ENCODE measurements at places on chromosomes 3 and 15.
A peak's percentile ranks its signal among the peaks of the same experiment; 100 is the strongest.

DNA sequence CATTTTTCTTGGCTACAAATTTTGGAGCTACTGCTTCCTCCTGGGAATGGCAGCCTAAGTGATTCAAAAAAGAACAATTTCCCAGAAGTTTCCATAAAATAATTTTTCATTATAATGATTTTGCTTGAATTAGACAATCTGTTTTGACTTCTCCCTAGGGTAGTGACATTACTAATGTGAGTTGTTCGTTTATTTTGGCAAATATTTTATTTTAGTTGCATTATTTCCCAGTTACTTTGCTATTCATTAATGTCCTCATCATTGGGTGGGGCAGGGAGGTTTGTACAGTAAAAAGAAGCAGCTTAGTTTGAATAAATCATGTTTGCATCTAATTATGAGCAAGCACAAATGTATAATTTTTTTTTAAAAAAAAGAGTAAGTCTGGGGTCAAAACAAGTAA is 686.6 kb downstream of the ROBO2 start:
- no peak for ATAC-seq

- ATAC-seq: no peak
These were observed 52.1 kb upstream of the TAMM41 start for GRCh38 chr3:11898611-11899325.

DNA sequence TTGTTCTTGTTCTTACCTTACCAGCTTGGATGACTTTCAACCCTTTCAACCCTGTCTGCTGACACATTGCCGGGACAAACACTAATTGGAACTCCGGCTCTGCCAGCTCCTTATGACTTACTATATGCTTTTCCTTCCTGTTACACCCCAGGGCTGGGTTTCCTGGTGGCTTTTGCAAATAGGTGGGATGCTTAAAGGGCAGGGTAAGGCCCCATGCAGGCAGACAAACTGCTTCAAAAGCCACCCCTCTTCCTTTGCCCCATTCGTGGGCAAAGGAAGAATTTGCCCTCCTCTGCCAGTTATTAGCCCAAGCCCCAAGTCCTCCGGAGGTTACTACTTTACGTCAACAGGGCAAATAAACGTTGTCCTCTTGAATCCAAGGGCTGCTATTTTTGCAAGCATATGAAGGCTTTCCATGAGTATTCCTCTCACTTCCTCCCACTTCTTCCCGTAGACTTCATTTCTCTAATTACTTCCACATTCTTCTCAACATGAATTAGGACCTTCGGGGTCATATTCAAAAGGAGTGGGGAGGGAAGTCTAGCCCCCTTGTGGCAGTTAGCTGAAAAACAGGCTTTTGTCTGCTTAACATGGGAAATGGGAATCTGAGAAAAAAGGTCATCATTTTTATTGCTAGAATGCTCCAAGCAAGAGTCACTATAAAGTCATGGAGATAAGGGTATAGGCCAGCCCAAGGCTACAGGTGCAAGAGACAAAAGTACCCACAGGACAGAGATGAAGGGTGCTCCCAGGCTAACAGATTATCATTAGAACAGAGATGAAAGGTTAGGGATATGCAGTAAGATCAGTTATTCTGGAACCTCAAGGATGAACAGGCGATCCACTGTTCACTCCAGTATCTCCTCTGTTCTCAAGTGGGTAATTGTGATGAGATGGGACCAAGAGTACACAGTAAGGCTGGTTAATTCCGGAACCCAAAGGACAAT is 56.3 kb upstream of the FSTL1 start:
- peak; percentile 68 for ATAC-seq

DNA sequence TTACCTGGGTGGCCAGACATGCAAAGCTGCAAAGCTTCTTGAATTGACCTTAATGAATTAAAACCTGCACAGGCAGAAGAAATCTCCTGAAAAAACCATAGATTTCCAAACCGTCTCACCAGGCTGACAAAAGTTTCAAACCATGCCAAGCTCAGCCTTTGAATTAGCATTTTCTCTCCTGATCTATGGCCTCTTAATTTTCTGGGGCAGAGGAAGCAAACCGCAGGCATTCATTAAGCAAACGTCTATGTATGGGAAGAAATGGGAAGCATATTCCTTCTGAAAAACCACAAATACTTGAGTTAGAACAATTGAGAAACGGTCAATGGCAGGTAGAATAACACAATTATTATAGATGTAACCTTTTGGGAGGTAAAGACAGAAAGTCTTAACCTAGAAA is 500.2 kb upstream of the NR2F2 start:
- no peak for ATAC-seq

DNA sequence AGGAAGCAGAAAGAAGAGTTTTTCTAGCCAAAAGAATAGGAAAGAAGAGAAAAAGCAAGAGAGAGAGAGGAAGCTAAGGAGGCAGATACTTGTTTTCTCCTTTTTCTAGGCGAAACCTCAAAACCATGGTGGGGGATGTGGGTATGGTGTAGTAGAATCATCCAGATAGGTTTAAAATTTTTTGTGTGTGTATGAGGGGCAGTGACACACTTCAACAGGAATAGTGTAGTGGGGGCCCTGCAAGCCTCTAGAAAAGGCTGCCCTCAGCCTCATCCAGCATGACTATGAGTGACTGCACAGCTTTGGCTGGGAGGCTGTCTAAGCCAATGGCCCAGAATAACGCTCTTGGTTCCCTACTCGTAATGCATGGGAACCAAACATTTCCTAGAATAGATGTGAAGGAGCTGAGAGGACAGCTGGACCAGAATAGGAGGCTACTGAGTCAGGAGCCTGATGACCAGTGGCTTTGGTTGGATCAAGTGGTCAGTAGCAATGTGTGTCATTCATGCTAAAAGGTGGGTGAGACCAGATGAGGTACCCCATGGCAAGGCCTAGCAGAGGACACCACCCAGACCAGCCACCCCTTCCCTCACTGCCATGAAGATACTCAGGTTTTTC is 24.4 kb downstream of the MOBP start:
- no peak for ATAC-seq

DNA sequence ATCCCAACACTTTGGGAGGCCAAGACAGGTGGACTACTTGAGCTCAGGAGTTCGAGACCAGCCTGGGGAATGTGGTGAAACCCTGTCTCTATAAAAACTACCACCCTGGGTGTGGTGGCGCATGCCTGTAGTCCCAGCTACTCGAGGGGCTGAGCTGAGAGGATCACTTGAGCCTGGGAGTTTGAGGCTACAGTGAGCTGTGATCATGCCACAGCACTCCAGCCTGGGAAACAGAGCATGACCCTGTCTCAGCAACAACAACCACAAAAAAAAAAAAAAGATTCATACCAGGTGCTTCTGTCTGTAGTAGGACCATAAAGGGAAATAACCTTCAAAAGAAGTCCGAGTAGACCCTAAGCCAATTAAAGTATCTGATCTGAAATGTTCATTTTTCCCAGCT is 94.5 kb downstream of the SERPINI1 start:
- ATAC-seq: no peak

DNA sequence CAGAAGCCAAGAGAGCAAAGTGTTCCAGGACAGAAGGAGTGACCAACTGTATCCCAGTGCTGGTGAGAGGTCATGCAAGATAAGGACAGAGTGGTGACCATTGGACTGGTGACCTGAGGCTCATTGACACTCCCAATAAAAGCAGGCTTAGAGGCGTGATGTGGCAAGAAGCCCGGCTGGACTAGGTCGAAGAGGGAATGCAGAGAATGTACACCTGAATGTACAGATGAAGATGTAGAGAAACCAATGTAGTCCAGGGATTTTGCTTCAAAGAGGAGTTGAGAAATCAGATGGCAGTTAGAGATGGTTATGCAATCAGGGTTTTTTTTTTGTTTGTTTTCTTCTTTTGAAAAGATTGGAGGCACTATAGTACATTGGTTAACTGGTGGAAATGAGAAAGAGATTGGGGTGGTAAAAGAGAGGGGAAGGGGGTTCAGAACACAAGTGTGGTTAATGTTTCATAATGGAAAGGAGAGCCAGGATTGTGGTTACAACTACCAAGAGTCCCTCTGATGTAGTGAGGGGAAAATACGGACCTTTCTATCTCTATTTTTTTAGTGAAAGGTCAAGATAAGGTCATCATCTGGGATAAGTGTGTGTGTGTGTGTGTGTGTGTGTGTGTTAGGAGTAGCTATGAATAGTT is 23.3 kb downstream of the ST3GAL6 start:
- ATAC-seq: no peak

DNA sequence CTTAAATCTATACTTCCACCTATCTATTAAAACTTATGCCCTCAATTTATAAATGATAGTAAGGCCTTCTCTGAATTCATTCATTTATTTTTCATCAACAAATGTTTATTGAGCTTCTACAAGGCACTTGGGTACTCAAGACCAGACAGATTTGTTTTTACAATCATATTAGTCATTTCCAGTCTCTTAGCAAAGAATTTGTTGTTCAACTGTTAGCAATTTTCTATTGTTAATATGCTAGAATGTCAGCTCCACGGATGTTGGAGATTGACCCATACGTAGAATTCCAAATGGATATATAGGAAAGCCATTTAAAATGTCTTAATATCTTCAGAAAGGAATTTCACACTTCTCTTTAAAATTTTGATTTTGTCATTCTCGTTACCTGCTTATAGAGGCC is 36.7 kb downstream of the ZBTB38 start:
- no peak for ATAC-seq

DNA sequence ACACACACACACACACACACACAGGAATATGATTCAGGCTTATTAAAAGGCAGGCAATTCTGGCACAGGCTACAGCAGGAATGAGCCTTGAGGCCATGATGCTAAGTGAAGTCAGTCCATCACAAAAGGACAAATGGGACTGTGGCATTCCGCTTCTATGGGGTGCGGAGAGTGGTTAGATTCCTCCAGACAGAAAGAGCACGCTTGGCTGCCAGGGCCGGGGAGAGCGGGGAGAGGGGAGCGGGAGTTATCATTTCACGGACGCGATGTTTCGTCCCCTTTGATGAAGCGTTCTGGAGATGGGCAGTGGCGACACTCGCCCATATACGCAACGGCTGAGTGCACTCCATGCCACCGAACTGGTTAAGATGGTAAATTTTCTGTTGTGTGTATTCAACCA is 58.5 kb upstream of the FAM174B start:
- peak; percentile 64 for ATAC-seq

- no peak for ATAC-seq
These were observed 111.2 kb downstream of the CHSY1 start for GRCh38 chr15:101140697-101141065.

GRCh38 chr15:68278595-68279405 is 1.3 kb downstream of the FEM1B start:
- ATAC-seq: peak; percentile 10

- peak; percentile 63 for ATAC-seq
These were observed 56.3 kb downstream of the BDH1 start for GRCh38 chr3:197499427-197499826.

- ATAC-seq: no peak
These were observed 417.4 kb downstream of the MECOM start for GRCh38 chr3:169246158-169246557.

DNA sequence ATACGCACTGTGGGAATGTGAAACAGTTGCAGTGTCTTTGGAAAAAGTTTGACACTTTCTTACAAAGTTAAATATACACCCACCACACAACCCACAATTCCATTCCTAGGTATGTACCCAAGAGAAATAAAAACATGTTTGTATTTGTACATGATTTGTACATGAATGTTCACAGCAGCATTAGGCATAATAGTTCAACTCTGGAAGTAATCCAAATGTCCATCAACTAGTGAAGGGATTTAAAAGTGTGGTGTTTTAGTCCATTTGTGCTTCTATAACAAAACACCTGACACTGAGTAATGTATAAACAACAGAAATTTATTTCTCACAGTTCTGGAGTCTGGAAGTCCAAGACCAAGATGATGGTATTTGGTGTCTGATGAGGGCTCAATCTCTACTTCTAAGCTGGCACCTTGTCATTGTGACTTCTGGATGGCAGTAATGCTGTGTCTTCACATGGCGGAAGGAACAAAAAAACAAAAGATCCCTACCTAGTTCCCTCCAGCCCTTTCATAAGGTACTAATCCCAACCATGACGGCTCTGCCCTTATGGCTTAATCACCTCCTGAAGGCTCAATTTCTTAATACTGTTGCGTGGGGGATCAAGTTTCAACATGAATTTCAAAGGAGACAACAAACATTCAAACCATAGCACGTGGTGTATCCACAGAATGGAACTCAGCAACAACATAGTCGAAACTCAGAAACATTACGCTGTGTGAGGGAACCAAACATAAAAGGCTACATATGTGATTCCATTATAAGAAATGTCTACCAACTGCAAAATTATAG is 120.5 kb downstream of the AQP9 start:
- peak; percentile 89 for ATAC-seq

DNA sequence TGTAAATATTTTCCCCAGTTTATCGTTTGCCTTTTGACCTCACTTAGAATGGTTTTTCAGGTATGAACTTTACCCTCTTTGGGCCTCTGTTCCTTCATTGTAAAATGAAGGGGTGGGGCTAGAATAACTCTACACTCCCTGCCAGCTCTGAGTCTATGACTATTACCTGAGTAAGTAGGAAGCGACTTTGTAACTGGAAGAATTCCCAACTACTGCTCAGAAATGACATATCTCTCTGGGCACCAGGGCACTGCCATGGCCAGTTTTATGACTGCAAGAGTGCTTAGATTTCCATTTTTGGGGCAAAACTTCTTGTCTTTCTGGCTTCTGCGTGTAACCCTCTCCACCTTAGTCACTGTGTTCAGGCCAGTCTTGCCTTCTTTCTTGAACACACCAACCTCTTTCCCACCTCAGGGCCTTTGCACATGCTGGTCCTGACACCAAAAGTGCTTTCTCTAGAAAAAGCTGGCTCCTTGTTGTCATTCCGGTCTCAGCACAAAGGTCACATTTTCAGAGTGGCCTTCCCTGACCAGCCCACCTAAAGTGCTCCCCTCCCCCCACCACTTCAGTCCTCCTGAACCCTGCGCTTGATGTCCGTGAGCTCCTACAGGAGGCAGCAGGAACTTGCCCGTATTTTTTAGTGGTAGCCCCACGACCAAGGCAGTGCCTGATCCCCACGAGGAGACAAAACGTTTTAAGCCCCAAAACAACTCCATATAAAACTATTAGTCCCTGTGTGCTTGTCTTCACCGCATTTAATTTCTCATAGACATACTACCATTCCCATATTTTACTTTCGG is 25.6 kb downstream of the CDCP1 start:
- peak; percentile 72 for ATAC-seq

GRCh38 chr15:62453981-62454380 is 288.9 kb upstream of the C2CD4B start:
- ATAC-seq: no peak

DNA sequence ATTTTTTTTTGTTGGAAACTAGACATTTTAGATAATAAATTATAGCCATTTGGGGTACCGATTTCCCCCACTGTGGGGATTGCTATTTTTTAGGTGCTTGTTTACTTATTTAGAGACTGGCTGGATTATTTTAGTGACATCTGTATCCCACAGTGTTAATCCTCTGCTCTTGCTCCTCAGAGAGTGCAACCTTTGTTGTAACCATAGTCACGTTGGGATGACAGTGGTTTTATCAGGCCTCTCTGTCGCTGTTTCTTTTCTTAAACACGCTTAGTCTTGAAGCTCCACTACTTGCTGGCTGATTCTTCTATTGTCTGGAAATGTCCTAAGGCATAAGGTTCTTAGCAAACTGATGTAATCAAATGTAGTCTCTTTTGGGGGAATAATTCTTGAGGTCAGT is 451.6 kb upstream of the SEMA6D start:
- ATAC-seq: no peak

DNA sequence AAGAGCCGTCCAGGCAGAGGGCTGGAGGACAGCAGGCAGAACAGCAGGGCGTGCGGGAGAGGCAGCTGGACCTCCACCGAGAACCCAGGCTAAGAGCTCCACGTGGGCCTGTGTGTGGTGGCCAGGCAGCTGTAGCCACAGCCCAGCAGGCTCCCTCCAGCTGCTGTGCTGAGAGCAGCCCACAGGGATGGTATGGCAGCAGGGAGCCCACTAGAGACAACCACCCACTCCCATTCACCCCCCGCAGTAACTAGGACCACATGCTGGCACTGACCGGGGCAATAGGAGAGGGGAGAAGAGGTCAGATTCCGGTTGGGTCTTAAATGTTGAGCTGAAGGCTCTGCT is 25.6 kb upstream of the MUSTN1 start:
- ATAC-seq: no peak

All from esophagus mucosa (tissue), 1 donor.